Gastrocnemius medialis (tissue), 4 donors: ENCODE measurements at places on chromosomes 7 and 10. TPM values are rescaled to one million over a fixed set of nuclear protein-coding genes. Genes with fewer than 3 reads are reported as not detected.
A peak's percentile ranks its signal among the peaks of the same experiment; 100 is the strongest.

Gene TAS2R3
- total RNA-seq = 0.75 TPM

Gene HOXA11
- 5.8 TPM for total RNA-seq

Gene JCAD
- 6.2 TPM for total RNA-seq

Gene DOCK4
- 8.7 TPM for total RNA-seq

Gene TLX1
- not detected for total RNA-seq

Gene PAXIP1
- 8.0 TPM for total RNA-seq

Gene ACSM6
- total RNA-seq = not detected

Gene NODAL
- total RNA-seq = not detected

Gene ST7
- total RNA-seq = 5.5 TPM

Gene PLAC9
- total RNA-seq = 7.4 TPM

Gene STAG3
- total RNA-seq = 0.13 TPM

Gene PRSS2
- not detected for total RNA-seq

Gene EMX2
- total RNA-seq = 1.5 TPM

DNA sequence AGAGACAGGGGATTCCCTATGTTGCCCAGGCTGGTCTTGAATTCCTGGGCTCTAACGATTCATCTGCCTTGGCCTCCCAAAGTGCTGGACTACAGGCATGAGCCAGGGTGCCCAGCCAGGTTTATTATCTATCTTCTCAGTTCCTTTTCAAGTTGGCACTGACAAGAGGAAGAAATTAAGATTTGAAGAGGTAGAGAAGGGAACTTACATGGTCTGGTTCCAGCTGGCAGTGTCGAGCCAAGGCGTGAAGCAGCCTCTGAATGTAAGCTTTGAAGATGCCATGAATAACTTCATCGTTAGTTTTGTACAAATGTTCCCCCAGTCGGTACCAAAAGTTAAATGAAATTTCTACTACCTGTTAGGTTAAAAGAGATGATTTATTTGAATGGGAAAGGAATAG lies 57.7 kb downstream of the TNPO3 start:
- H3K27ac ChIP-seq = no peak overlapping the region
- no peak for DNase-seq
- H3K4me3 ChIP-seq = no peak overlapping the region
- H3K27me3 ChIP-seq = no peaks in the 10 kb centered on the region

- no peak overlapping the region for H3K27ac ChIP-seq
- H3K36me3 ChIP-seq = no peaks in the 10 kb centered on the region
- H3K4me3 ChIP-seq = no peak overlapping the region
- no peaks in the 10 kb centered on the region for H3K4me1 ChIP-seq
- no peak for DNase-seq
Measured at GRCh38 chr10:13051126-13051694, 48.8 kb upstream of the OPTN start.

GRCh38 chr7:129858490-129858889 lies 94.3 kb downstream of the UBE2H start:
- no peaks in the 10 kb centered on the region for H3K36me3 ChIP-seq
- no peaks in the 10 kb centered on the region for H3K27me3 ChIP-seq
- H3K27ac ChIP-seq = no peak overlapping the region
- DNase-seq = no peak

- no peak overlapping the region for H3K27ac ChIP-seq
- no peak for DNase-seq
- H3K4me3 ChIP-seq = no peak overlapping the region
- no peaks in the 10 kb centered on the region for H3K36me3 ChIP-seq
Measured at GRCh38 chr10:5266351-5266750, 69.7 kb downstream of the AKR1C4 start.

- peak overlapping the region; percentile 5 for H3K4me3 ChIP-seq
- H3K27ac ChIP-seq = no peak overlapping the region
Measured at GRCh38 chr10:132319853-132320653, 11.9 kb upstream of the LRRC27 start.

DNA sequence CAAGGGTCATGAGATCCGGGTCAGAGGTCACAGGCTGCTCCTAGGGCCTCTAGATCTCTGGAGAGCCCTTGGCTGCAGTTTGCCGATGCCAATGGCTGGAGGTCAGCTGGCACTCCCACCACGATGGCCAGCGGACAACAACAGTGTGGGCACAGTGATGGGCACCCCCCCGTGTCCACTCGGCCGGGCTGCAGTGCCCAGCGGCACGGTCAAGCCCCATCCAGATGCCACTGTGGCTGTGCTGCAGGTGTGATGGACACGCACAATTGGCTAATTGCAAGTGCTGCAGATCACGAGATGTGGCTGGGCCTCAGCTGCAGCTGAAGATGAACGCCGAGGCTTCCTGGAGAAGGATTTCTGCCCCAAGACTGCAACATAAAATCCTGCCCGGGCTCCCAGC lies 80.7 kb downstream of the PDGFA start:
- H3K27ac ChIP-seq = no peak overlapping the region
- H3K4me3 ChIP-seq = no peak overlapping the region

GRCh38 chr10:26214551-26215395 lies 1.8 kb upstream of the GAD2 start:
- no peak overlapping the region for H3K27ac ChIP-seq
- no peaks in the 10 kb centered on the region for H3K36me3 ChIP-seq

DNA sequence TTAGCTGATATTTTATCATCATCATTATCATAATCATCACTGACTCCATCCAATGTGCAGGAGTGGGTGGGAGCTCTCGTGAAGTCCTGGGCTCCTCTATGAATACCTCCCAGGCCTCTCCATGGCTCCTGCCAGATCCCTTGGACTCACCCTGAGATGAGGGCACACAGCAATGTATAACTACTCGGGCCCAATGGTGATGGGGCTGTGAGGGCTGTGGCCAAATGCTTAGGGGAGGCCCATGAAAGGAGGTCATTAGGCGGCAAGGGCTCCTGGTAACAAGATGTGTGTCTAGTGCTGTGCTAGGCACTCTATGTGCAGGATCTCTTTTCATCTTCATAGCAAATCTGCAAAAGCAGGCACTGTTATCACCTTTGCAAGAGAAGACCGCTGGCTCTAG lies 270.9 kb downstream of the GLRX3 start:
- no peak overlapping the region for H3K4me3 ChIP-seq
- H3K27me3 ChIP-seq = no peaks in the 10 kb centered on the region
- no peak for DNase-seq

GRCh38 chr7:108468246-108468645 lies 12.0 kb upstream of the NRCAM start:
- DNase-seq = no peak
- H3K27ac ChIP-seq = no peak overlapping the region
- H3K27me3 ChIP-seq = no peaks in the 10 kb centered on the region
- no peaks in the 10 kb centered on the region for H3K4me1 ChIP-seq
- H3K36me3 ChIP-seq = peaks cover 16% of the 10 kb centered on the region

DNA sequence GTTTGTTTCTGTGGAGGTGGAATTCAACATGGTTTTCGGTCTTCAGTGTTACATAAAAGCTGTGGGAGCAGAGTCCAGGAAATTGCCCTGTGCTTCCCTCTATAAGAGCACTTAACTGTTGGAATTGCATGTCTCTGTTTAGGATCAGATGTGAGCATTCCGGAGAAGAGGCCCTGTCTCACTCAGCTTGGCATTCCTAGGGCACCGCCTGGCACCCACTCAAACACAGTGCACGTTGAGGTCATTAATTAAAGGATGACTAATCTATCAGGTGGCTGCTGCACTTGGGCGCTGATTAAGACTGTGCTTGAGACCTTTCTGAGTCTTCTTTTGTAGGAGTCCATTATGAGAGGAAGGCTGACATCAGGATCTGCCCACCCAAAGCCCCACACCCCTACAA lies 82.8 kb upstream of the VIPR2 start:
- H3K36me3 ChIP-seq = no peaks in the 10 kb centered on the region
- H3K4me1 ChIP-seq = no peaks in the 10 kb centered on the region
- H3K4me3 ChIP-seq = no peak overlapping the region
- no peaks in the 10 kb centered on the region for H3K27me3 ChIP-seq
- DNase-seq = no peak

DNA sequence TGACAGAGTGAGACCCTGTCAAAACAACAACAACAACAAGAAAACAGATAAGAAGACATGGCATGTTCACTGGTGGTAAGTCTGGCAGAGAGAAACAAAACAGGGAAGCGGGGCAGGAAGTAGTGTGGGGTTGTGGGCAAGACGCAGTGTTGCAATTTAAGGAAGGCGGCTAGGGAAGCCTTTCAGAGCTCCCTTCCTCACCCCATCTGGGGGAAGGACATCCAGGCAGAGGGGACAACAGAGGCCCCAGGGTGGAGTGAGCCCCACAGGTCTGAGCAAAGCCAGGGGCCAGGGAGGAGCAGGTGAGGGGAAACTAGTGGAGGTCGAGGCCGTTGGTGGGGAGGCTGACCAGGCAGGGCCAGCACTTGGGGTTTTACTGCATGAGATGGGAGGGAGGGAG lies 16.8 kb downstream of the LAT2 start:
- peaks cover 32% of the 10 kb centered on the region for H3K36me3 ChIP-seq
- no peak for DNase-seq
- no peaks in the 10 kb centered on the region for H3K4me1 ChIP-seq
- H3K27me3 ChIP-seq = no peaks in the 10 kb centered on the region

- H3K27ac ChIP-seq = no peak overlapping the region
- H3K36me3 ChIP-seq = no peaks in the 10 kb centered on the region
- H3K4me3 ChIP-seq = no peak overlapping the region
Measured at GRCh38 chr7:71485586-71485985, 353.6 kb downstream of the GALNT17 start.

GRCh38 chr7:2635810-2636701 lies 4.3 kb downstream of the TTYH3 start:
- no peak overlapping the region for H3K4me3 ChIP-seq
- no peak for DNase-seq
- no peak overlapping the region for H3K27ac ChIP-seq
- H3K27me3 ChIP-seq = no peaks in the 10 kb centered on the region
- H3K36me3 ChIP-seq = no peaks in the 10 kb centered on the region

DNA sequence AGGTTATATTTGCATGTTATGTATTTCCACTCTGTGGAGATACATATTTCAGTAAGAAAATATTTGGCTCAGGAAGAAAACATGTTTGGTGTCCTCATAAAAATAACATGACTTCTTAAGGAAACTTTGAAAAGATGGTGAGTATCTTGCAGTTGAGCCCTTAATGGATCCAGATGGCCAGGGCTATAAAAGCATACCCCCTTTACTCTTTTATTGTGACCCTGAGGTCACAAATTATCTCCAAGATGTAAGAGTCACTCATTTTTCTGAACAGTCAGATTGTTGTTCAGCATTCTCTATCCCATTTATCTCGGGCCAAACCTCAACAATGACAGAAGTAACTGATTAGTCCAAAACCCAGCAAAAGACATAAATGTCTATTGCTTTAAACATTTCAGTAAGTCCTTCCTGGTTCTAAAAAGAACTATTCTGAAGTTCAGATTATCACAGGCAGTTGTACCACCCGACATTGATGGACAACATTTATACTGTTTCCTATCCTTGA lies 539.4 kb downstream of the PARD3 start:
- no peaks in the 10 kb centered on the region for H3K27me3 ChIP-seq
- DNase-seq = no peak
- no peak overlapping the region for H3K4me3 ChIP-seq
- H3K4me1 ChIP-seq = no peaks in the 10 kb centered on the region
- H3K36me3 ChIP-seq = no peaks in the 10 kb centered on the region
- no peak overlapping the region for H3K27ac ChIP-seq

GRCh38 chr10:75484717-75485116 lies 53.3 kb downstream of the LRMDA start:
- no peaks in the 10 kb centered on the region for H3K4me1 ChIP-seq
- no peaks in the 10 kb centered on the region for H3K27me3 ChIP-seq
- no peaks in the 10 kb centered on the region for H3K36me3 ChIP-seq
- H3K27ac ChIP-seq = no peak overlapping the region
- DNase-seq = no peak

- DNase-seq = no peak
- H3K36me3 ChIP-seq = no peaks in the 10 kb centered on the region
- H3K27ac ChIP-seq = no peak overlapping the region
- no peaks in the 10 kb centered on the region for H3K27me3 ChIP-seq
- no peaks in the 10 kb centered on the region for H3K4me1 ChIP-seq
Measured at GRCh38 chr10:70692043-70692603, 19.8 kb downstream of the ADAMTS14 start.

DNA sequence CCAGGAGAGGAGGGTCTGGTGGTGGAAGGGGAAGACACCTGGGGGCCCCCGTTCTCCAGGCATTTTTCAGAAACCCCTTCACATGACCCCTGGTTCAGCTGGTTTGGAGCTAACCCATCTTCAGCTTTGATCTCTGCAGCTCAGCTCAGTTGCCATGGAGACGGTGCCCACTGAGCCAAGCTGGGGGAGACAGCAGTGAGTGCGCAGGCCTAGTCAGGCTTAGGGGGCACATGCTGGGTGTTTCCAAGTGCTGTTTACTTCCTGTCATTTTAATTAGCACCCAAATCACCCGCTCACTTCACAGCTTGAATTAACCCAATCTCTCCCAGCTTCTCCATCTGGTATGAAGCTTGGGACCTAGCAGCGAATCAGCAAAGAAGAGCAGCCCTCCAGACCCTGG lies 9.0 kb downstream of the SPOCK2 start:
- H3K4me3 ChIP-seq = no peak overlapping the region
- H3K4me1 ChIP-seq = no peaks in the 10 kb centered on the region
- no peak overlapping the region for H3K27ac ChIP-seq
- H3K36me3 ChIP-seq = no peaks in the 10 kb centered on the region

- no peak for DNase-seq
- peaks cover 40% of the 10 kb centered on the region for H3K4me1 ChIP-seq
- H3K27ac ChIP-seq = peak overlapping the region; percentile 94
- no peaks in the 10 kb centered on the region for H3K36me3 ChIP-seq
- no peaks in the 10 kb centered on the region for H3K27me3 ChIP-seq
Measured at GRCh38 chr7:183496-184292, 8.7 kb upstream of the FAM20C start.
